ENCODE measurements at places on chromosomes 2 and 18. TPM values are rescaled to one million over a fixed set of nuclear protein-coding genes. Genes with fewer than 3 reads are reported as not detected.

DNA sequence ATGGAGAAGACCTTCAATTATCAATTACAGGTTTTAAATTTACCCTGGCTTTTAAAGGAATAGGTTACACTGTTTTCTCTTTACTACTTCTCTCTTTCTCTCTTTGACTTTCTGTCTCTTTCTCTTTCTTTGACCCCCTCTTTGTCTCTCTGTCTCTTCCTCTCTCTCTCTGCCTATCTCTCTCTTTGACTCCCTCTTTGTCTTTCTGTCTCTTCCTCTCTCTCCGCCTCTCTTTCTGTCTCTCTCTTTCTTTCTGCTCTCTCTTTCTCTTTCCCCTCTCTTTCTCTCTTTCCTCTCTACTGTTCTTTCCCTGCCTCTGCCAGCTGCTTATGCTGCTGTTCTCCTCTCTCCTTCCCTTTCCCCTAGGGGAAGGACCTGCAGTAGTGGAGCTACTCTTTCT lies 175.7 kb downstream of the MTCL1 start:
- no peak overlapping the region for H3K4me3 ChIP-seq
- no peaks in the 10 kb centered on the region for H3K36me3 ChIP-seq
- no peaks in the 10 kb centered on the region for H3K27me3 ChIP-seq

GRCh38 chr2:71937396-71937795 lies 210.3 kb downstream of the CYP26B1 start:
- no peak overlapping the region for H3K4me3 ChIP-seq
- no peaks in the 10 kb centered on the region for H3K36me3 ChIP-seq
- H3K27ac ChIP-seq: no peak overlapping the region
- no peaks in the 10 kb centered on the region for H3K4me1 ChIP-seq
- no peaks in the 10 kb centered on the region for H3K27me3 ChIP-seq
- DNase-seq: no peak

The FIGN gene
- 22.6 TPM for total RNA-seq

- H3K27ac ChIP-seq: no peak overlapping the region
- no peak for DNase-seq
- H3K4me3 ChIP-seq: no peak overlapping the region
- H3K36me3 ChIP-seq: no peaks in the 10 kb centered on the region
- no peaks in the 10 kb centered on the region for H3K27me3 ChIP-seq
These were observed 121.9 kb downstream of the MCFD2 start for GRCh38 chr2:46793423-46794416.

GRCh38 chr2:235088496-235088921 lies 136.7 kb downstream of the SH3BP4 start:
- no peaks in the 10 kb centered on the region for H3K4me1 ChIP-seq
- no peak overlapping the region for H3K27ac ChIP-seq
- H3K27me3 ChIP-seq: no peaks in the 10 kb centered on the region
- H3K4me3 ChIP-seq: no peak overlapping the region
- no peaks in the 10 kb centered on the region for H3K36me3 ChIP-seq
- DNase-seq: no peak

The CPO gene
- not detected for total RNA-seq

DNA sequence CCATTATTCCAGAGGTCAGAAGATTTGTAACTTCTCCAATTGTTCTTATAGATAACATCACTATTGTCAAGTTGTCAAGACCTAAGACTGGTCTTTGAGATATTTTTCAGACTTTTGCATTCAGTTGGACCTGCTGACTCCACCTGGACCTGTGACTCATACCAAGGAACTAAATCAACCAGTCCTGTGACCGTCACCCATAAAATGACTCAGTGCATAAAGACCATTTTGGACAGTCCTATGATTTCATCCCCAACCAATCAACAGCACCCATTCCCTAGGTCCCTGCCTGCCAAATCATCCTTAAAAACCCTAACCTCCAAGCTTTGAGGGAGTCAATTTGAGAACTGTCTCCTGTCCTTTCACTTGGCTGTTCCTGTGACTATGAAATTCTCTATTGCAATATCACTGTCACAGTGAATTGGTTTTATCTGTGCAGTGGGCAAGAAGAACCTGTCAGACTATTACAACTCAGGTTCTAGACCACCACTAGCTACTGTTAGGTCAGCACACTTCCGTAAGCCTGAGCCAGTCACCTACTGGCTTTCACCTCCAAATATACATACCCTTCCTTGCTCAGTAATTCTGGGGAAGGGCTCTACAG lies 17.1 kb downstream of the DPP4 start:
- no peaks in the 10 kb centered on the region for H3K27me3 ChIP-seq
- no peak overlapping the region for H3K27ac ChIP-seq
- H3K4me1 ChIP-seq: peaks cover 12% of the 10 kb centered on the region

- no peak for DNase-seq
- H3K27ac ChIP-seq: no peak overlapping the region
- no peak overlapping the region for H3K4me3 ChIP-seq
- no peaks in the 10 kb centered on the region for H3K36me3 ChIP-seq
- no peaks in the 10 kb centered on the region for H3K4me1 ChIP-seq
These were observed 116.0 kb upstream of the RAB27B start for GRCh38 chr18:54712306-54712705.

GRCh38 chr18:63131106-63131958 lies 188.2 kb downstream of the BCL2 start:
- no peaks in the 10 kb centered on the region for H3K27me3 ChIP-seq
- peaks cover 38% of the 10 kb centered on the region for H3K4me1 ChIP-seq
- no peaks in the 10 kb centered on the region for H3K36me3 ChIP-seq
- no peak for DNase-seq

DNA sequence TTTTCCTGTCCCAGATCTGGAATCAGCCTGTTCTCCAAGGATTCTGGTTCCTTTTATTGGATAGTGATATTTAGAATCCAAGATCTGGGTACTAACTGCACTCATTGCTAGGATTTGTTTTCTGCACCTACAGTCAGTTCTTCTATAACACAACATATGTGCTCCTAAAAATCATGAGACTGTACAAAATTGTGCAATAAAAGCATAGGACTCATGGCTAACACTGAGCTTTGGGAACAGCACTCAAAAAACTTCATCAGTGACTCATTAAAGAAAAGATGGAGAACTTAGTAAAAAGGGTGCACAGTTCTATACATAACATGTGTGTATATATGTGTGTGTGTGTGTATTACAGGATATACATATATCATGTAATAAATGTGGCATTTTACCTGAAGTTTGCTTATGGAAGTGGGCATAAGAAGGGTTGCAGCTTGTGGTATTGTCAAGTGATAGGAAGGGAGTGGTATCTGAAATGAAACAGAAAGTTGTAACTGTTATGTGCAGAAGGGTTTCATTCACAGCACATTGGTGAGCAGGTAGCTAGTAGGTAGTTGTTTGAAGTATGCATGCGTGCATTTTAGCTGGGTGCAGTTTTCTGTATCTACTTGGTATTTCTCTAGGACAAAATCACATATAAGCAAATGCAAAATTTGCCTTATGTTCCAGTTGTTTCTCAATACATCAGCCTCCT lies 5.9 kb upstream of the SCYGR2 start:
- H3K4me3 ChIP-seq: no peak overlapping the region
- no peak for DNase-seq
- no peaks in the 10 kb centered on the region for H3K36me3 ChIP-seq
- H3K27ac ChIP-seq: no peak overlapping the region
- H3K4me1 ChIP-seq: no peaks in the 10 kb centered on the region

The SERPINB5 gene
- total RNA-seq: not detected

DNA sequence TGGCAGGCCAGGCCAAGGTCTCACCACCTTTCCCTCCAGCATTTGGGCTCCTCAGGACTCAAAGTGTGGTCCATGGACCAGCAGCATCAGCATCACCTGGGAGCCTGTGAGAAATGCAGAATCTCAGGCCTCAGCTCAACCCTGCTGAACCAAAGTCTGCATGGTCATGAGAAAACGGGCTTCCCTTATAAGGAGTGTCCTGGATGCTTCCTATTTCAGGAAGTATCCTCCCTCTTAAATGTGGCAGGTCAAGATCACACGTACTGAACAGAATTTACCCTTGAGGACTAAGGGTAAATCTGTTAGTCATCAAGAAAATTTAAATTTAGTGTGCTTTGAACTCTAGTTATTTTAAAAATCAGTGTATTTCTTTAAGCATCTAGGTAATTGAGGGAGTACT lies 11.8 kb downstream of the CD8A start:
- H3K4me3 ChIP-seq: no peak overlapping the region
- DNase-seq: no peak
- H3K27me3 ChIP-seq: no peaks in the 10 kb centered on the region
- H3K4me1 ChIP-seq: peaks cover 8% of the 10 kb centered on the region

DNA sequence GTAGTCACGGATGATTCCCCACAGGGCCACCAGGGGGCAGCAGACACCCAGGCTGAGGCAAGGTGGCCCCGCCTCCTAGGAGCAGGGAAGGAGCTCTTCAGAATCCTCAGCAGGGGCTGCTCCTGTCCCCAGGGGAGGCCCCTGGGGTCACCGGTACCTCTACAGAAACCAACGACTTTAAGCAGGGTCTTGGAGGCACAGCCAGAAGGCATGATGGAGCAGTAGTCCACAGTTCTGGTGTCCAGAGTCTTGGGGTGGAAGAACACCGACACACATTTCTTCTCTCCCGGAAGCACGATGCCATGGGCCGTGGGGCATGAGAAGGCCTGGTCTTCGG lies 11.5 kb downstream of the CFAP65 start:
- H3K27ac ChIP-seq: no peak overlapping the region
- no peaks in the 10 kb centered on the region for H3K4me1 ChIP-seq
- no peaks in the 10 kb centered on the region for H3K36me3 ChIP-seq
- H3K27me3 ChIP-seq: peaks cover 12% of the 10 kb centered on the region
- no peak overlapping the region for H3K4me3 ChIP-seq

- no peak overlapping the region for H3K4me3 ChIP-seq
- DNase-seq: no peak
- H3K36me3 ChIP-seq: no peaks in the 10 kb centered on the region
- no peak overlapping the region for H3K27ac ChIP-seq
These were observed 323.2 kb downstream of the RDH14 start for GRCh38 chr2:18237298-18237697.

The C1QL2 gene
- total RNA-seq: not detected

The WDR43 gene
- 49.8 TPM for total RNA-seq

DNA sequence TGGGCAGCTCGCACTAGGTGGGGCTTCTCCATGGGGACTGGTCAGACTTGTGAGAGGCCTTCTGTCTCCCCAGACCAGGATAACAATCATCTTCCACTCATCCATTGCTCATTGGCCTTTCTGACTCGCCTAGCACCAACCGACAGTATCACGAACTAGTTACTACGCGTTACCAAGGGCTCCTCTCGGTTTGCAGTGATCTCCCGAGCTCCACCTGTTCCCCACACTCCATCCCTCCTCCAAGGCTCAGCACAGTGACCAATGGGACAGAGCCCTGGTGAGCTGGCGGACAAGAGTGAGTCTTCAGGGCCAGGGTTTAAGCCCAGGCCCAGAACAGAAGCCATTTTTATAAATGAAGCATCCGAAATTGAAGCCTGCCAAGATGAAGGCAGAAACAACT lies 42.8 kb upstream of the SMAD7 start:
- no peaks in the 10 kb centered on the region for H3K27me3 ChIP-seq
- DNase-seq: no peak
- no peak overlapping the region for H3K4me3 ChIP-seq
- H3K4me1 ChIP-seq: peaks cover 17% of the 10 kb centered on the region
- H3K36me3 ChIP-seq: no peaks in the 10 kb centered on the region
- peak overlapping the region; percentile 51 for H3K27ac ChIP-seq

DNA sequence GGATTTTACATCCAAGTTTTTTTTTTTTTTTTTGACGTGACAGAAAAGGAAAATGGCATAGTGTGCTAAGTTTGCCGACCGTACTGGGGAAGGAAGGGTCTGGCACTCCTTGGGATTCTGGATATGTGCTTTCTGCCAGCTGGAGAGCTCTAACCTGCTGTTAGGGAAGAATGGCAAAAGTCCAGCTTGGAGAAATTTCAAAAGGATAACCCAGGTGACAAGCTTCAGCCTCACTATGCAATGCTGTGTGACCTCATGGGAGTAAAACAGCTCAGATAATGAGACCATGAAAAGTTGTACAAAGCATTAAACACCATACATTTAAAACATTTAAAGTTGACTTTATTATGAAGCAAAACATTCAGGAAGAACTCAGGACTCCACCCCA lies 10.3 kb upstream of the GPR45 start:
- no peak overlapping the region for H3K27ac ChIP-seq
- H3K36me3 ChIP-seq: no peaks in the 10 kb centered on the region
- no peaks in the 10 kb centered on the region for H3K4me1 ChIP-seq
- no peak for DNase-seq
- no peak overlapping the region for H3K4me3 ChIP-seq
- no peaks in the 10 kb centered on the region for H3K27me3 ChIP-seq

DNA sequence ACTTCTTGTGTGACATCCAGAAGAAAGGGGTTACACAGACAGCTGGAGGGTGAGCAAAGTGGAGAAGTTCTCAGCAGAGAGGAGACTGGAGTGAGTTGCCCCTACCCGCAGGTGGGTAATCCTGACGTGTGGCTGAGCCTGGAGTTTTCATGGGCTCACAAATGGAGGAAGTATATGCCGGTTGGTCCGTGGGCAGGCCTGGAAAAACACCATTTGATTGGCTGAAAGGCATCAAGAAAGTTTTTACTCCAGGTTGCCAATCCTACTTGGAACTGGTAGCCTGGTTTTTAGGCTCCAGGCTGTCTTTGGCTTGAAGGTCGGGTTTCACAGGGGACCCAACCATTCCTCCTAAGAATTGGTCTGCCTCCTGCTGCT lies 1177.4 kb upstream of the LRRTM1 start:
- H3K4me1 ChIP-seq: no peaks in the 10 kb centered on the region
- no peak overlapping the region for H3K27ac ChIP-seq
- H3K36me3 ChIP-seq: no peaks in the 10 kb centered on the region
- no peaks in the 10 kb centered on the region for H3K27me3 ChIP-seq
- no peak overlapping the region for H3K4me3 ChIP-seq

The SERPINB2 gene
- 1.9 TPM for total RNA-seq

Measured in spleen (tissue), 13 donors.